ENCODE measurements at places on chromosomes 13 and 19. TPM values are rescaled to one million over a fixed set of nuclear protein-coding genes. Genes with fewer than 3 reads are reported as not detected.

The SHISA7 gene
- 0.42 TPM for total RNA-seq

The ADGRE3 gene
- total RNA-seq: 0.18 TPM

The DCLK1 gene
- 78.8 TPM for total RNA-seq

The CLC gene
- not detected for total RNA-seq

The CD209 gene
- 0.11 TPM for total RNA-seq

The URAD gene
- total RNA-seq: not detected

The SKA3 gene
- total RNA-seq: 3.1 TPM

The OR7C1 gene
- 0.27 TPM for total RNA-seq

The MCEMP1 gene
- total RNA-seq: 0.39 TPM

The GPC6 gene
- 15.7 TPM for total RNA-seq

The CYSLTR2 gene
- 0.22 TPM for total RNA-seq

The SCAF1 gene
- 27.0 TPM for total RNA-seq

- ATAC-seq: no peak
Measured at GRCh38 chr19:42440357-42441048, 2.2 kb downstream of the CXCL17 start.

DNA sequence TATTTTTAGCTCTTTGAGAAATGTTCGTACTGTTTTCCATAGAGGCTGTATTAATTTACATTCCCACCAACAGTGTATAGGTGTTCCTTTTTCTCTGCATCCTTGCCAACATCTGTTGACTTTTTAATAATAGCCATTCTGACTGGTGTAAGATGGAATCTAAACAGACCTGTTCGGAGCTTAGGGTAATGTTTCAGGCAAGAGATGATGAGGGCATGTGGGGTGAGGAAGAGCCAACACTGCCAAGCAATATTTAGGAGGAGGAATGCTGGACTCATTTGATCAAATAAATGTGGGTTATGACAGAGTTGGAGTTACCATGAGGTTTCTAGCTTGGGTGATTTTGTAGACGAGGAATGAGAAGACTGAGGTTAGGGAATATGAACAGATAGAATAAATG lies 382.9 kb downstream of the KLF12 start:
- no peak for ATAC-seq

DNA sequence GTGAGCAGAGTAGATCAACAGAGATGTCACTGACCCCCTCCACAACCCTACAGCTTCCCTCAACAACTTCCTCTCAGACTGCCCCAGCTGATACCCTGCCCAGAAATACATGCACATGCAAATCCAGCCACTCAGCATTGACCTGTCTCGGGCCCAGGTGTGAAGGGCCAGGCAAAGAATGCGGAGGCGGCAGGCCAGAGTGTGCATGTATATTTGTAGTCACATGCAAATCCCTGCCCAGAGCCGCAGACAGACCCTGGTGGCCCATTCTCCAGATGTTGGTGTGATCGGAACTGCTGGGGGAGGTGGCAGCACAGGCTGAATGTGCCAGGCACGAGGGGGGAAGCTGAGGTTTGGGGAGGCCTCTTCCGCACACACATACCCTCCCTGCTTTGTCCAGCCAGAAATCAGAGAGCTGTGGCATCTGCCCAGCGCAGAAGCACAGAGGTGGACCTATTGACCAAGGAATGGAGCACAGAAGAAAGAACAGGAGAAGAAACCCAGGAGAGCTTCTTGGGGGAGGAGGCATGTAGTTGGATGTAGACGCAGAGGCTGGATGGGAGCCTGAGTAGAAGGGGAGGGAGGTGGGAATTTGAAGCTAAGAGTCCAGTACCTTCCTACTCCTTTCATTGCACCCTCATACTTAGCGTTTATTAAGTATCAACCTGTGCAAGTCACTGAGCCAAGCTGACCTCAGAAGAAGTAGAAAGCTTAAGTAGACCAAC lies 14.4 kb downstream of the MEF2B start:
- no peak for ATAC-seq

DNA sequence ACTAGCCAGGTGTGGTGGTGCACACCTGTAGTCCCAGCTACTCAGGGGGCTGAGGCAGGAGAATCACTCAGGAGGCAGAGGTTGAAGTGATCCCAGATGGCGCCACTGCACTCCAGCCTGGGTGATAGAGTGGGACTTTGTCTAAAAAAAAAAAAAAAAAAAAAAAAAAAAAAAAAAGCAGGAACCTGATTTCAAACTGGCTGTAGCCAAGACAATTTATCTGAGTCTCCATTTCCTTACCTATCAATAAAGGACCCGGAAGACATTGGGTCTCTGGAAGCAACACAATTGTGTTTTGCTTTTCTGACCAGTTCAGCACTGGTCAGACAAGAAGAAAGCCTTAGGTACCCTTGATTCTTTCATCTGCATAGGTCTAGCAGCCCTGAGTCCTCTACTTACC lies 491.0 kb downstream of the TBC1D4 start:
- ATAC-seq: no peak

DNA sequence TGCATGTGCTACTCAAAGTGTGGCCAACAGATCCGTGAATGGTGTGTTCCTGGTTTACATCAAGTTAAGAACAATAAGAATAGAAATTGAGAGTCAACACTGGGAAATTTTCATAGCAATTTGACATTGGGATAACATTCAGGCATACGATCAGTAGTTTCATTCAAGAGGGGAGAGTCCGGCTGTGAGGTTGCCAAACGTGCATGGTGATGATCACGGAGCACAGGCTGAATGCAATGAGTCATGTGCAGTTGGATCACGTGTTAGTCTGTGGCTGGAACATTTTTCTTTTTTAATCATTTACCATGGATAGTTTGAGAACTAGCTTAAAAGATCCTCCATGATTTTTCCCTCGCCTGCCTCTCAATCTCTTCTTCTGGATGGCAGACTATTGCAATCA lies 2.5 kb upstream of the DCT start:
- ATAC-seq: peak; percentile 83

DNA sequence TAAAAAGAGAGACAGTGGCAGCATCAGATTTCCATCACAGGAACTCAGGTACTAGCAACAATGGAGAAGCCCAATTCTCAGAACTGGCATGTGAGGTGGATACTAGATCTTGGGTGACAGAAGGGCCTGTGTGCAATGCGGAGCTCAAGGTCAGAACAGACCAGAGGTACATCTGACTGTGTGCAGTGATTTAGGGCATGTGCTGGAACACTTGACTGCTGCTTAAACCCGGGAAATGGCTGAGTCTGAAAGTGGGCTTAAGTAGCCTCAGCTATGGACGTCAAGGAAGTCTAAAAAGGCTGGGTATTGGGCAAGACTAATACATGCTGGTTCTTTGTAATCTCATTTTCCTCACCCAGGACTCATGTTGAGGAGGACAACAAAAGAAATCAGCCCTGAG lies 182.2 kb downstream of the LACC1 start:
- no peak for ATAC-seq

GRCh38 chr13:18943273-18943672 lies 238.4 kb downstream of the TUBA3C start:
- no peak for ATAC-seq

- peak; percentile 92 for ATAC-seq
Measured at GRCh38 chr19:29700498-29700897, 14.6 kb downstream of the C19orf12 start.

DNA sequence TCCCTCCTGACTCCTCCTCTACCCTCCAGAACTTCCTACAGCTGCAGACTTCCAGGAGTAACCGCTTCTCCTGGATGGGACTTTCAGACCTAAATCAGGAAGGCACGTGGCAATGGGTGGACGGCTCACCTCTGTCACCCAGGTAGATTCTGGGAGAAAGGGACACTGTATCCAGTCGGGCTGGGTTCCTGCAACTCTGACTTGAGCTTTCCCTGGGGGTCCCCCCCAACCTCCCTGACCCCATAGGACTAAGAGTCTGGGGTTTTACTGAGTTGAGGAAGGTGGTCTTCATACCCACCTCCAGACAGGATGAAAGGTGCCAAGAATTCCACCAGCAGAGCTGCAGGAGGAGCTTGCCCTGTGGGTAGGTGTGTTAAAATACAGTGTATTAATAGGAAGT lies 4.4 kb downstream of the CLEC4M start:
- ATAC-seq: no peak

DNA sequence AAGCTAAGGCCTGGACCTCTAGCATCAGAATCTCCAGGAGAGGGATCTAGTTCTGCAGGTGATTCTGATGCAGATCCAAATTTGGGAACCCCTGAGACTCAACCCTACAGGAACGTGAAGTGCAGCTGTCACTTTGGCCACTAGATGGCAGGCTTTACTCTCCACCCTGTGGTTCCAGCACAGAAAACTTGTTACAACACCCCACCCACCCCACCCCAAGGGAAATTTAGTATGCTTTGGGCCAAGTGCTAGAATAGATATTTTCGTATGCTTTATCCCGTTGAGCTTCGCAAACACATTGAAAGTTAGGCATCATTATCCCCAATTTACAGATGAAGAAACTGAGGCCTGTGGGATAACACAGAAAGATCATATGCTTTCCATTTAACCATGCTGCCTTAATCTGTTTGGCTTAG lies 232.0 kb downstream of the B3GLCT start:
- no peak for ATAC-seq

- ATAC-seq: peak; percentile 62
Measured at GRCh38 chr13:48334534-48335127, 31.1 kb downstream of the RB1 start.

DNA sequence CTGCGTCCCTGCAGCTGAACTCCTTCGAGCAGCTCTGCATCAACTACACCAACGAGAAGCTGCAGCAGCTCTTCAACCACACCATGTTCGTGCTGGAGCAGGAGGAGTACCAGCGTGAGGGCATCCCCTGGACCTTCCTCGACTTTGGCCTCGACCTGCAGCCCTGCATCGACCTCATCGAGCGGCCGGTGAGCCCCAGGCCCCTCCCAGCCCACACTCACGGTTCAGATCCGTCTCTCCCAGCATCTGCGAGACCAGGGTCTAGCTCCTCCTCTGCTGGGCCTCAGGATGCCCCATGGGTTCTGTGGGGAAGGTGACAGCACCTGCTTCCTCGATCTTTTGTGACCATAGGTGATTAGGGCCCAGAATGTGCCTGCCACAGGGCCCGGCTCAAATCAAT lies 46.2 kb downstream of the MYH14 start:
- no peak for ATAC-seq

GRCh38 chr19:30171795-30172612 lies 200.2 kb upstream of the ZNF536 start:
- ATAC-seq: no peak

DNA sequence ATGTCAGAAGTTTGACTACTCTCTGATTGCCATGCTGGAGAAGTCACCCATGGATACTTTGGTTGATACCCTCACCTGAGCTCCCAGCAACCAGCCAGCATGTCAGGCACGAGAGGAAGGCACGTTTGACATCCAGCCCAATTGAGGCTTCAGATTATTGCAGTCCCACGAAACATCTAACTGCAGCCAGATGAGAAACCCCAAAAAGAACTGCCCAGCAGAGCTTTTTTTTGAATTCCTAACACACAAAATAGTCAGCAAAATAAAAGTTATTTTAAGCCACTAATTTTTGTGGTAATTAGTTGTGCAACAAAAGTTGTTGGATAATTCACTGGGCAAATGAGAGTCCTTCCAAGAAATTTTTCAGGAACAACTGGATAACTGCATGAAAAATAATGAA lies 259.0 kb downstream of the LMO7 start:
- no peak for ATAC-seq

- ATAC-seq: no peak
Measured at GRCh38 chr13:52048516-52048915, 24.0 kb downstream of the UTP14C start.

DNA sequence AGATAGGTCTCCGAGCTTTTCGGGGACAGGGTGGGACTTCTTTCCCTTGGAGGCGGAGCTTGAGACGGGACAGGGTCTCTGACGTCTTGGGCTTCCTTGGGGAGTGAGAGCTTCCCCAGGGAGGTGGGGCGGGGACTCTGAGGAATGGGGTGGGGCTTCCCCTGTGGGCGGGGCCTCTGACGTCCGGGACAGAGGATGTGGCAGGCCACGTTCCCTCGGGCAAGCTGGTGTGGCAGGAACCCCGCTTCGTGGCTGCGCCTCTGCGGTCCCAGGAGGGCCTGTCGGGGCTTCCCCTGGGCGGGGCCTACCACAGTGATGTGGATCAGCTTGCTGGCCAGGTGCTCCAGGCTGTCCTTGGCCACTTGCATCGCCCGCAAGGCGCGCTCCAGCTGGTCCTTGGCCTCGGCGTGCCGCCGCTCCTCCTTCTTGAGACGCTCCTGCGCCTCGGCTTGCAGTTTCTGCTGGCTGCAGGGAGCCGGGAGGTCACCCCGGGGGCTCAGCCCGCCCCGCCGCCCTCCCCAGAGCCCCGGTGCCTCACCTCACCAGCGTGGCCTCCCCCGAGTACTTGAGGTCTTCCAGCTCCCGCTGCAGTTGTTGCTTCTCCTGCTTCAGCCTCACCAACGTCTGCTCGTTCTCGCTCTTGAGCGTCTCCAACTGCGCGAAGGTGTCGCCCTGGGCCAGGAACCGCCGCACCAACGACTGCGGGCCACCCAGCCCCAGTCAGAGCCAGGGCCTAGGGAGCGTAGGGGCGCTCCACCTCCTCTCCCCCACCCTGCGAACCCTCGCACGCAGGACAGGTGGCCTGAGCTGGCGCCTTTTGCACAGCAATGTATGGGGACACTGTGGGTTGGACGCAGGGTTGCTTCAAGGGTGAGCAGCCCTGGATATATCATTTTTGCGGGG lies 3.3 kb upstream of the RGL3 start:
- ATAC-seq: peak; percentile 67

- ATAC-seq: no peak
Measured at GRCh38 chr19:41735071-41735600, 20.2 kb upstream of the CEACAM6 start.

DNA sequence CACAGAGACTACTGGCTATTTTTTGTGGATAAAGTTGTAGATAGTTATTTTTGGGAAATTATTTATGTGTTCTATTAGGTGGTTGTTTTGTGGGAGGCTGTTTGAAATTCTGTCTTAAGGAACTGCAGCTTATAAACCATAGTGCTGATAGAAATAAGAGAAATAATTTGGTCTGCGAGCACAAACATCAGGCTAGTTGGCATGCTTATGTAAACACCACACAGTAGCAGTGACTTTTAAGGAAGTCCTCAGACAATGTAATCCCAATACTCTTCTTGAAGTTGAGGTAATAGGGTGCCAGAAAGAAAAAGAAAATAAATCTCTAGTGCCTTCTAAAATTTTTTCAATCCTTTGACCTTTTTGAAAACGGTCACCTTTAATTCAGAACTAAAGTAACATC lies 23.9 kb downstream of the KL start:
- no peak for ATAC-seq

DNA sequence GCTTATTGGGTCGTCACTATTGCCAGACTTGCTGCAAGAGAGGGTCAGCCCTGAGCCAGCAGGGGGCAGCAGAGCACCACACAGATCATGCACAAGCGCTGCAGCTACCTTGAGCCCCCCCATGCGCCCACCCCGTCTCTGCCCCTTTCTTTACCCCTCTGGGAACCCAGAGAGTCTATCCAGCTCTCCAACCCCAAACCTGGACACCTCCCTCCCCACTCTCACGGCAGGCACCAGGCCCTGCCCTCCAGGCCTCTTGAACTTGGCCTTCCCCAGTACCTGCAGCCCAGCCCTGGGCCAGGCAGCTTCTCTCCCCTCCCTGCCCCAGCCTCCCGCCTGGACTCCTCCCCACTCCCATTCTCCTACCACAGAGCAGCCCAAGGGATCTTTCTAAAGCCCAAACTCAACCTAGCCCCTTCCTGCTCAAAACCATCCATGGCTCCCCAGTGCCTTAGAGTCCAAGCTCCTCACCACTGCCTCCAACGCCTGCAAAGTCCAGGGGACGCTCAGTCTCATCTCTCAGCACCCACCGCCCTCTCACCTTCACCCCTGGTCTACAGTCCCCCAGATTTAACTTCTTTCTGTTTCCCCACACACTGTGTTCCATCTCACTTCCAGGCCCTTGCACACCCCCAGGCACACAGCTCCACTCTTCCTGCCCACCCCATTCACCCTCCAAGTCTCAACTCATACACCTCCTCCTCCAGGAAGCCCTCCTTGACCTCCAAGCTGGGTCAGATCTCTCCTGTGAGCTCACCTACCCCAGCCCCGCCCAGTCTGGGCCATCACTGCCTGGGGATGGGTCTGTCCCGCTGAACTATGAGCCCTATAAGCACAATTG lies 9.4 kb upstream of the CEACAM16 start:
- peak; percentile 59 for ATAC-seq

Measured in motor neuron (in vitro differentiated cells).